EH (cell line): ENCODE measurements at places on chromosomes 1 and 21.

DNA sequence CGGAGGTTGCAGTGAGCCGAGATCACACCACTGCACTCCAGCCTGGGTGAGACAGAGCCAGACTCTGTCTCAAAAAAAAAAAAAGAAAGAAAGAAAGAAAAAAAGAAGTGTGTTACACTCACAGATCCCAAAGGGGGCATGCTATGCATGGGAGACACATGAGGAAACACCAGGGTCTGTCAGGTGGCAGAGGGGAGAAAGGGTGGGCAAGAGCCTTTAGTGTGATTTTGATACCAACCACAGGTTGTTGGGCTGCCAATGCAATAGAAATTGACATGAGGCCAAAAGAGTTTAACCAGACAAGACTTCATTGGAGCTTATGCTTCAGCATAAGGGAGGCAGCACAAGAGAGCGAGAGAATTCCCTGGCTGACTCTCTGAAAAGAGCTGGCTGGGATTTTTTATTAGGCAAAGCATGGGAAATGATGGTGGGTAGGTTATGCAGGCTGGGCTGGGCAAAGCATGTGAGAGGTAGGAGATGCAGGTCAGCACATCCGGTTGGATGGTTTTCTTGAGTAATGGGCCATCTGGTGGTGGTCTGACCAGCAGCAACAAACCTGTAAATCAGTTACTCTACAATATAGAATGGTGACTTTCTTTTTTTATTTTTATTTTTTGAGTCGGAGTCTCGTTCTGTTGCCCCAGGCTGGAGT lies 11.7 kb upstream of the EXTL1 start:
- no peak for DNase-seq

DNA sequence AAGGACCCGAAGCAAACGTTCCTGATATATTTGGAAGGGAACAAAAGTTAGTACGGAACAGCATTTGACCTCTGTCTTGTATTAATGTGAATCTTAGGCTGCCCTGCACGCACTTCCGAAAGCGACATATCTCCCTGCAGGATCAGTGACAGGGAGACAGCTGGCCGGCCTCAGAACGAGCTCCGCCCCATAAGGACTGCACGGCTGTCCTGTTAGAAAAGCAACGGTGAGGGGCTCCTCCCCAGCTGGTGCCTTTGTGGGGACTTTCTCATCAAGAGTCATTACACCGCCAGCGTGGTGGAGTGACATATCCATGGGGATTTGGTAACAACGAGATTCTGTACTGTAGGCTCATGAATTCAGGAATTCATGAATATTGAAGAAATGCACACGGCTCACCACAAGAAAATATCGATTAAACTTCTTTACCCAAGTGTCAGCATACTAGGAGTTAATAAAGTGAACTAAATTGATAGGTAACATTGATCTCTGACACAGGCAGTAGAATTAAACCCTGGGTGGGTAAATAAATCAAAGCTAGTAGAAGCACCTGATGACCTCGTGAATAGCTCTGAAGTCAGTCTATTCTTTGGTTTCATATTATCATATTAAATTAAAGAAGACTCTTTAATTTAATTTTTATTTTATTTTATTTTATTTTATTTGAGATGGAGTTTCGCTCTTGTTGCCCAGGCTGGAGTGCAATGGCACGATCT lies 8.1 kb upstream of the GREM2 start:
- DNase-seq, result no peak

DNA sequence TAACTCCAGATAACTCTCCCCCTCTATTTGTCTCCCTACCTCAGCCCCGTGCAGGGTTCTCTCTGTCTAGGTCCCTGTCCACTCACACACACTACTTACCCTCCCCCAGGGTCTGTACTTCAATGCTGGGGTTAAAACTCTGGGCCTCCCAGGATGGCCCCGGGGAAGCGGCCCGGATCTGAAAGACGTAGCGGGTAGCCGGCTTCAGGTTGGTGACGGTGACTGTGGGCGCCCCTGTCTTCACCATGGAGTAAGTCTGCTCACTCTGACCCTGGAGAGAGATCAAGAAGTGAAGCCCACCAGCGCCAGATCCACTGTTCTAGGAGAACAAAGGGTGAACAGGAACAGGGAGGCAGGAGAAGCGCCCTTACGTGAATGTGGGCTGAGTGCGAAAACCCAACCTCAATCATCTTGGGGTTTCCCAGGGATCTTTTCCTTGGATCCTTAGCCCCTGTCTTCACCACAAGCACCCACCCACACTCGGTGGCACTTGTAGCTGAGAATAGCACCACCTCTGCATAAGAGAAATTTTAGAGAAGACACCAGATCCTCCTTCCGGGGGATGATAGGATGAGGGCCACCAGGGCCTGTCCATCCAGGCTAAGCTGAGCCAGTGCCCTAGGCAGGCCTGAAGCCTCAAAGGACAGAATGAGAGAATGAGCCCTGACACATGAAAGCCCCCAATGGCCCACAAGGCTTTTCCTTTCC lies 33.5 kb downstream of the EPHA10 start:
- DNase-seq, result no peak

- DNase-seq, result no peak
Measured at GRCh38 chr1:5768014-5768413, 224.2 kb downstream of the NPHP4 start.

DNA sequence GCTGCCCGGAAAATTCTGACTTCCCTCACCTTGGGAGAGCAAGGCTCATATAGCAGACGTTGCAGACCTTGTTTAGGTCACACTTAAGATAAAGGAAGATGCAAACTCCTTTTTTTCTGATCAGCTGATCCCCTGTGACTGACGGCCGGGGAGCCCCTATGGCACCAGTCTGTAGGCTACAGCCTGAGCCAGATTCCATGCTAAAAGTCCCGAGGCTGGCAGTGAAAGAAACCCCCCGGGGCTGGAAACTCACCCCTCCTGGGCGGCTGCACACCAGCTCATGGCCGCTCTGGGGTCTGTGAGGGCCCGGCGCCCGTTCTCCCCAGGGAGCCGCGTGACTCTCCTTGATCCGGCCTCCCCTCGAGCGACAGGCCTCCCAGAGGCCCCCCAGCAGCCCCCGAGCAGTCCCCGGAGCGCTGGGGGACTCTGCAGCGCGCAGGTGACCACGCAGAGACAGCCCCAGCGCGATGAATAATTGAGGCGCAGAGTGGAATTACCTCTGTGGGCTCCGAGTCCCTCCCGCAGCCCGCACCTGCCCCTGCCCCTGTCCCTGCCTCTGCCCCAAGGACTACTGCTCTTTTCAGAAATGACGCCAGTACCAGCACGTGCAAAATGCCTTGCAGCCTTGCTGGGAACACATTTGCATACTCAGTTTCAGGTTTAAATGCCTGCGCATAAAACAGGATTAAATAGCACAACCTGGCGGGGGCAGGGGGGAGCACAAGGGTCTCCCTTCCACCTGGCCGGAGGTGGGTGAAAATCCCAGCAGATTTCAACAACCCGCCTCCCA lies 62.6 kb upstream of the CLDN14 start:
- DNase-seq, result no peak

- DNase-seq, result peak; percentile 75
Measured at GRCh38 chr1:2194319-2194897, at the start of gene FAAP20. Gene FAAP20 (minus strand): TSS chr1:2194772. CDS start chr1:2194749, 23 bp downstream.

DNA sequence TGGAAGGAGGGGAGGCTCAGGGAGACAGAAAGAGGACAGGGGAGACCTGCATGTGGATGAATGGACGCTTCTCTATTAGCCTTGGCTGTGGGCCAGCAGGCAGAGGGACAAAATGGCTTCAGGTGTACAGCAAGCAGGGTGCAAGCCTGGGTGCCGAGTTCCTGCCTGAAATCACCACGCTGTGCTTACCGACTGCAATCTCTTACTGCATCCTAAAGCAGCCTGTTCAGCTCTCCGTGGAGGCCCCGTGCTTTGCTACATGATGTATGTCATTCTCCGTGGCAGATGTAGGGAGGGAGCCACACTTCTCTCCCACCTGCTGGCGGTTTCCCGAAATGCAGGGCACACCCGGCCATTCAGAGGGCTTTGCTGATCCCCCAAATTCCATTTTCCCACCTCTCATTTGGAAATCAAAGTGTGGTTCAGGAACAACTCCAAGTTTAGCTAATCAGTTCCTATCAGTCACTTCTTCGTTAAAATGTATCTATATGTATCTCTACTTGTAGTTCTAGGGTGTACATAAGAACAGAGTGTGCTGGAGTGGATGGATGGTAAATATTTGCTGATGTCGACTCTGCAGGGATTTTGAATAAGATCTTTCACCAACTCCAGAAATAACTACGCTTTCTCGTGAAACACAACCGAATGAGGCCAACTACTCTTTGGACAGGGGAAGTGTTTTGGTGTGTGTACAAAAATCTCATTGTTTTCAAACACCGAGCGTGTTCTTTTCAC lies 122.3 kb upstream of the BACE2 start:
- DNase-seq, result no peak

GRCh38 chr21:44847261-44848056 lies 26.0 kb downstream of the PTTG1IP start:
- DNase-seq, result no peak

- DNase-seq, result peak; percentile 35
Measured at GRCh38 chr1:26225033-26225831, 8.8 kb upstream of the CEP85 start.

DNA sequence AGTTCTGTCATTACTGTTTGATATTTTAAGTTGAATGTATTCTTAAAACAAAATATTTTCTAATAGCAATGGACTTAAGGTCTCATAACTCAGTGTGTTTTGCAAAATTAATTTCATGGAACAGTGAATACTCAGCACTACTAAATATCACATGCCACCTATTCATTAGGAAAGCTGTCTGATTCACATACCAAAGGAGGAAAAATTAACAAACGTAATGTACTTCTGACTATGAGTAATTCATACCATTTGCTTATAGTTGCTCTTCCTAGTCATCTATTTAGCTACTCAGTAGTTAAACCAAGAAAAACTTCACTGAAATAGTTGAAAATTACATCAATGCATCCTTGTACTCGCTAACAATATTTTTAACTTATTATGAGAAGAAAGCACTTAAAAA lies 35.2 kb downstream of the TP53BP2 start:
- no peak for DNase-seq

GRCh38 chr1:72724951-72725861 lies 442.9 kb upstream of the NEGR1 start:
- DNase-seq, result no peak

GRCh38 chr1:109392788-109393616 lies 4.7 kb downstream of the SORT1 start:
- peak; percentile 83 for DNase-seq

DNA sequence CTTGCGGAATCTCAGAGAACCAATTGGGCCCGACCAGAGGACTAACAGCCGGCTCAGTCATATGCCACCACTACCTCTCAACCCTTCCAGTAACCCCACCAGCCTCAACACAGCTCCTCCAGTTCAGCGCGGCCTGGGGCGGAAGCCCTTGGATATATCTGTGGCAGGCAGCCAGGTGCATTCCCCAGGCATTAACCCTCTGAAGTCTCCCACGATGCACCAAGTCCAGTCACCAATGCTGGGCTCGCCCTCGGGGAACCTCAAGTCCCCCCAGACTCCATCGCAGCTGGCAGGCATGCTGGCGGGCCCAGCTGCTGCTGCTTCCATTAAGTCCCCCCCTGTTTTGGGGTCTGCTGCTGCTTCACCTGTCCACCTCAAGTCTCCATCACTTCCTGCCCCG lies 49.8 kb downstream of the ACP6 start:
- no peak for DNase-seq

GRCh38 chr1:176338877-176339276 lies 124.1 kb upstream of the PAPPA2 start:
- no peak for DNase-seq

GRCh38 chr21:45152265-45152746 lies 77.9 kb downstream of the ADARB1 start:
- DNase-seq, result no peak

DNA sequence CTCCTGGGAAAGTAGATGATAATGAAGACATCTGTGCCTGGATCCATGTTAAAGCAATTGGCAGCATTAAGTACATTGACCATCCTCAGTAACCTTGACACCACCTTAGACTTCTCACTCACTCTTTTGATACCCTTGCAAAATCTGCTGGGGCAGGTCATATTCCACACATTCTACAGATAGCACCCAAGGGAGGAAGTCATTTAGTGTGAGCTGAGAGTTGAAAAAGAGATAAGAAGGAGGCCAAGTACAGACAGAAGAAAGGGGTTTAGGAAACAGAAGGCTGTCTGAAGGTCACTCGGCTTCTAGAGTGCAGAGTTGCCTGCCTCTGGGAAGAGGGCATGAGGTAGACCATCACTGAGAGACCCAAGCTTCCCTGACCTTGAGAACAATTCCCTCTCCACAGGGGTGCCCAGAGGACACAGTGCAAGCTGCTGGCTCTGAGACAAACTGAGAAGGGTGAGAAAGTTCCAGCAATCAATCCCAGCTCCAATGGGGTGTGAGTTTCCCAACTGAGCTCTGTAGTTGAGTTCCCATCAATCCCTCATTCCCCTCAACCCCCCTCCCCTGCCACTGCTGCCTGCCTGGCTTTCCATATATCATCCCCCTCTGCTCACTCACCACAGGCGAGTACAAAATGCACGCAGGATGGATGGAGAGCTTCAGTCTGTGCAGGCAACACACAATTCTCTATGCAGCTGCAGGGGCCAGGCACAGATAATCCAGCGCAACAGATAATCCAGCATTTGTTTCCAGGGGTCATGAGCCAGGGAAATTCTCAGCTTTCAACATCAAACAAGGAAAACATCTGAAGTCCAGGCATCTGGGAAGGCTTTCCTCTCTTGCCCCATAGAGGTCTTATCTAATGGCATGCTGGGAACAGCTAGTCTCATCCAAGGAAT lies 7.4 kb upstream of the MOB3C start:
- DNase-seq, result no peak

- DNase-seq, result peak; percentile 93
Measured at GRCh38 chr1:204080163-204080903, 7.4 kb downstream of the SOX13 start.

DNA sequence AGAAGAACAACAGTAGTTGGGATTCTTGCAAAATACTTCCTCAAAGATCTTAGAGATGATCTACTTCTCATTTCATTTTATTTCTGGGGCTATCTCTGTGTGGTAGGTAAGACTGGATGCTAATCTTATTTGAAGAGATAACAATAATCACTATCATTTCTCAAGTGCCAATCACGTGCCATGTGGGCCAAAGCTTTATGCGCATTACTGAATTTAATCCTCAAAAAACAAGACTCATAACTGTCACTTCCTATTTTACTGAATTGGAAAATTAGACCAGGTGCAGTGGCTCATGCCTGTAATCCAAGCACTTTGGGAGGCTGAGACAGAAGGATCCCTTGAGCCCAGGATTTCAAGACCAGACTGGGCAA lies 121.7 kb downstream of the KCNN3 start:
- no peak for DNase-seq

DNA sequence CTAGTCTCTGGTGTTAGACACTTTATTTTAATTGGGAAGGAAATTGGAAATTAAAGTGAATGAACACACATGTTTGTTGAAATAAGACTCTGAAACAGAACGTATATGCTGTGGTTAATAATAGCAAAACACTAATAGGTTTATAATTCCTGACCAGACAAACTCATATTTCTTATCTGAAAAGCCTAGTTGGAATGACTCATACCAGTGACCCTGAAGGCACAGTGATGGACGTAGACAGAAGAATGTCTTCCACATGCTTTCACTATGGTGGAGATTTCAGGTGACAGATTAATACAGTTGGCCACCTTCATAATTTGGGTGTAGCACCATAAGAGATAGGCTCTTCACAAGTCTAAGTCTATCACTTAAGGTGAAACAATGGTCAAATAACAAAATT lies 83.0 kb upstream of the COL11A1 start:
- peak; percentile 54 for DNase-seq

- peak; percentile 52 for DNase-seq
Measured at GRCh38 chr1:27152004-27152828, 2.7 kb downstream of the SLC9A1 start.
